ENCODE measurements at places on chromosomes 11 and 22.

GRCh38 chr11:43833657-43834073, 47.0 kb upstream of the ALKBH3 start:
- DNase-seq: no peak

DNA sequence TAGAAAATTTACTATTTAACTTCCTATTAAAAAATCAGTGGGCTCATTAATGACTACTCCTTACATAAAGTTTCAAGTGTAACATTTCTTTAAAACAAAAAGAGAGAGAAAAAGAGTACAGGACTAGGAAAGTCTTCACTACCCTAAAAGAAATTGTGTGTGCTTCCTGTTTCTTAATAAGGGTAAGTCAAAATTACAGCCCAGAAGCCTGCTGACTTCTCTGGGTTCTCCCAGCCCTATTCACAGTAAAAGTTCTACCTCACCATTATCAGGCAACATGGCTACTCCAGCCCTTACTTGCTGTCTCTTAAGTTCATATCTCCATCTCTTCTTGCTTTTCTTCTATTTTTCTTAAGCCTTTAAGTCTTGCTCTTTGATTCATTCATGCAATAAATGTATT, 20.3 kb upstream of the ZC3H12C start:
- no peak for DNase-seq

DNA sequence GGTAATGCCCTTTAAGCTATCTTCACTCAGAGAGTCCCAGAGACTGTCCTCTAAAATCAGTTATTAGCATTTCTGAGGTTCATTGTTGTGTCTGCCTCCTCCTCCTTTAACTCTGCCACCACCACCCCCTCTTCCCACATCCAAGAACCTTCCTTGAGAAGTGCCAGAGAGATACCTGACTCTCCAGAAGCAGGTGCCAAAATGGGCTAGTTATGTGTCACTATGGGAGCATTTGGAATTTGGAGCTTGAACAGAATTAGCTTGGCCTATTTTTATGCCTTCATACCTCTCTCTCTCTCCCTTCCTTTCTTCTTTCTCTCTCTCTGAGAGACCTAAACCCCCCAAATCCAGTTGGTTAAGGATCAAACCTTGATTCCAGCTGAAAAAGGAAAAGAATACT, 75.9 kb downstream of the AMOTL1 start:
- no peak for DNase-seq

- no peak for DNase-seq
Observed at GRCh38 chr22:29260601-29261315, 7.0 kb downstream of the RHBDD3 start.

DNA sequence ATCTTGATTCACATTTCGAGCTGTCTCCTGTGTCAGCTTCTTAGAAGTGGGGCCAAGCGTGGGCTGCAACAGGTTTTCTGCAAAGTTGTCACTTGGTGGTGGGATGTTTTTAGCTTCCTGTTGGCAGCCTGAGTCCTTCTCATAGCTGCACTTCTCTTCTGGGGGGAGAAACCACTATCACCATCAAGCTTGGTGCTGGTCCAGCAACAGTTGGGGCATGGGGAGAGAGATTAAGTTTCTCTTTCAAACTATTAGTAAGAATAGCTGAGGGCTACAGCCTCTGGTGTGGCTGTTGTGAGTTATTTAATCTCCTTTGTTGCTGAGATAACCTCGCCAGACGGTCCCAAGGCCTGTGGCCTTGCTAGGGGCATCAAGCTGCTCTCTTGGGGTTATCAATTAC, 123.3 kb upstream of the CRYBB3 start:
- no peak for DNase-seq

GRCh38 chr22:31080164-31080847, 812 bp upstream of the SMTN start:
- DNase-seq: no peak

GRCh38 chr11:34065505-34066203, 14.1 kb downstream of the CAPRIN1 start:
- no peak for DNase-seq

- DNase-seq: no peak
Observed at GRCh38 chr11:122599434-122599833, 56.1 kb upstream of the UBASH3B start.

DNA sequence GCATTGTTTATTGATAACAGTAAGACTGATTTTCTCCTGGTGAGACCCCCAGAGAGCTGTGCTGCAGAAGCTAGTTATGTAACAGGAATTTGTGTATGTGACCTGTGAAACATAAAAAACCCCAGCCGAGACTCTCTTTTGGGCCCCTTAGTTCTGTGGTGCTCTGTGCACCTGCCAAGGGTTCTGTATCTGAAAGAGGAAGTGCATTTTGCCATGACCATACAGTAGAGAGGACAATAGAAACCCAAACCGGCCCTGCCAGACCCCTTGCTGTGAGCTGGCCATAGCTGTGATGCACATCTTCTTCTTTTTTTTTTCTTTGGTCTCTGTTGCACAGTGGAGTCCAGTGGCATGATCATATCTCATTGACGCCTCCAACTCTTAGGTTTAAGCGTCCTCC, 31.4 kb upstream of the APOL5 start:
- no peak for DNase-seq

DNA sequence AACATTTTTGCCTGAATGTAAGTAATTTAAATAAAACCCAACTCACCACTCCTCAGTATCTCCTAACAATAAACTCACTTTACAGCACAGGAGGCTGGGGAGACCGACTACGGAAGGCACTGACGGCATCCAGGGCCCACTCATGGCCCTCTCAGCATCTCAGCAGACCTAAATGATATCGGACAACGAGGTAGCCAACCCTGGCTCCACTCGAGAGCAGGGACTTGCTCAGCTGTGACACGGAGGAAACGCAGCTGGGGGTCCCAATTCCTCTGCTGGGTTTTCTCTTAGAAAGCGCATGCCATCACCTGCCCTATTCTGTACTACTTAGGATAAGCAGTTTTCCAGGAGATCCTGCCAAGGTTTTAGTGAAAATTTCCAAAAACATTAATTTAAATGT, 109.1 kb upstream of the BID start:
- no peak for DNase-seq

- DNase-seq: no peak
Observed at GRCh38 chr11:1852877-1853276, at the start of gene LSP1. Gene LSP1, plus strand, starts transcription at chr11:1853084. Its CDS starts 61 bp downstream, at chr11:1853145.

- no peak for DNase-seq
Observed at GRCh38 chr22:41805639-41806038, 5.2 kb downstream of the CCDC134 start.

Data from NCI-H1436 (cell line).